ENCODE measurements at places on chromosomes 6 and 20.

DNA sequence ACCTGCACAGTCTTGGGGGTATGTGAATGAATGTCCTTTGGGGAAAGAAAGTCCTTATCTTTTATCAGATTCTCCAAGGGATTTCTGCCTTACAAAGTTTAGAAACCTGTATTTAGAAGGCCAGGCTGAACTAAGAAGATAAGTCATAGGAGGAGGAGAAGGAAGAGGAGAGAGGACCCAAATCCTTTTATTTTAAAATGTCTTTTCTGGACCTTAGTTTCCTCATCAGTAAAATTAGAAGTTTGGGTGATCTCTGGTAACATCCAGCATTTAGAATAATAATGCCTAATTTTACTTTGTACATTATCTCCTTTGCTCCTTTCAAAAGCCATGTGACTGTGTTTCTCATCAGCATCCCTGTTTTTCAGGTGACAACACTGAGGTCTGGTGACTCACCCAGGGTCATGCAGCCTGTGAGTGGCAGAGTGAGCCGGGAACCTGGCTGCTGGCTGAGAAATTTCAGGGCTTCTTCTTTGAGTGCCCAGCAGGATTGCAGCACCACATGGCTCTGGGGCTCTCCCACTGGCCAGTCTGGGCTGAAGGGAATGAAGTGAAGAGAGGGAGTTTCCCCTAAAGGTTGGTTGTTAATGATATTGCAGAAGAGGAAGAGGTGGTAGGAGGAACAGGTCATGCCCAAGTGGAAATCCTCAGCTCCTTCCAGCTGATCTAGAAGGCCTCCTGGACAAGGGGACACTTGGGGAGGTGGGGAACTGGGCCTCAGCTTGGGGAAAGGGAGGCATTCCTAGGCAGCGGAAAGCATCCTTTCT lies 34.0 kb downstream of the VEGFA start:
- no peak for DNase-seq

- DNase-seq: no peak
These were observed 115.5 kb upstream of the DUSP22 start for GRCh38 chr6:176766-177165.

DNA sequence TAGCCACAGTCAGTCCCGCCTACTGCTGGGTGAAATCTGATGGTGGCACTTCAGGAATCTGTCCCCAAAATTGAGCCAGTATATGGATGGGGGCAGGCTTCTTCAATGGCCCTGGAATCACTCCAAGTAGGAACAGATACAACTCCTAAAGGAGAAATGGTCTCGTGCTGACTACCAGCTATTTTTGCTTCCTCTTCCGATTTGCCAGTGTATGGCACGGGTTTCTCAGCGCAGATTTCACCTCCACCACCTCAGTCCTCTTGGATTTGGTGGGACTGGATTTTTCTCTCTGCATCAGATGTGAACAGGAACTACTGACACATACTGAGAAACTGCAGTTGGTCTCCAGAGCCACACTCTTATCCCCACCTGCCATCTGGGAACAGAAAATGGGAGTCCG lies 27.2 kb downstream of the PNPLA1 start:
- DNase-seq: no peak

GRCh38 chr6:167761794-167762258 lies 64.9 kb upstream of the AFDN start:
- DNase-seq: no peak

DNA sequence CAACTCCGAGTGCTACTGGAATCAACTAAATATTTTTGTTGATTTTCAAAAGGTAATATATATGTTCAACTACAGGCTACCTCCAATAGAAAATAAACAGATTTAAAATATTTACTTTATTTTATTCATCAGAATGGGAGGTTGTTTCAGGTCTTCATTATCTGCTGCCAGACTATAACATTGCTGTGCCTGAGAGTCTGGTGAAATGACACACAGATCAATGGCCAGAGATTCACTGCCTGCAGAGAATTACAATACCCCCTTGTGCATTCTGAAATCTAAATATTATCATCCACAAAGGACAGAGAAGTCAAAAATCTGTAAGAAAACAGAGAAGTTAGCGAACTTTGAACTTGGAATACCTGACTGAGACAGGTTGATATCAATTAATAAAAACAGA lies 667.8 kb upstream of the GJE1 start:
- no peak for DNase-seq

All from stimulated activated CD8-positive, alpha-beta memory T cell treated with anti-CD3 and anti-CD28 coated beads, Interleukin-7, amount 100 ng/mL, for 4 hours (primary cell).